ENCODE measurements at places on chromosomes 12 and 14.
A peak's percentile ranks its signal among the peaks of the same experiment; 100 is the strongest.

DNA sequence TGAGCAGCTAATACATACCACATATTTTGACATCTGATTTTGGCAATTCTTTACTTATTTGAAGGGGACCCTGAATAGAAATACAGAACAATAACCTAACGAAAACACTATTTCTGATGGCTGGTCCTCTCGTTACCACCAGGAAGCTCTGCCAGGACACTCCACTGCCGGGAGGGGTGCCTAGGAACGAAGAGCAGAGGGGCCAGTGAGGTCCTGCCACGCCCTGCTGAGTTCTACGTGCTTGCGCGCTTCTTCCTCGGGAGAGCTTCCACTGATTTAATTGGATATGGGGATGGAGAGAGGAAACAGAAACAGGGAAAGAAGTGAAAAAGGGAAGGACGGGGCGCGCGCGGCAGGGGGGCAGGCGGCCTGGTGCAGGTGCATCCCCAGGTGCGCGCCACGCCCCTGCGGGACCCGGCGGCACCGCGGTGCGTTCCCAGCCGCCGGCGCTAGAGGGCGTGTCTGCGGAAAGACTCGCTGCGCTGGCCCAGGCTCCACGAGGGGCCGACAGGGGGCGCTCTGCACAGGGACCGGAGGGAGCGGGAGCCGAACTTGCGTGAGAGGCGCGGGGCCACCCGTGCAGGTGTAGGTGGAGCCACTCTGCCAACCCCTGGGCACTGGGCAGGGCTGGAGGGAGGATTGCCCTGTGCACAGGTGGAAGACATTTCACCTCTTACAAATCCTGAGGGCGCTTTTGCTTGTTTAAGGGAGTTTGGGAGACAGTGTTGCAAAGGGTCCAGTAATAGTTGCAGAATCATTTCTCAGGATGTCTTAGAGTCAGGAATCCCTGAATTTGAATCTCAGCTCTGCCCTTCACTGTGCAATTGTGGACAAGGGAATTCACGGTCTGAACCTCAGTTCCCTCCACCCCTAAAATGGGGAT is 986.3 kb upstream of the TMEM132C start:
- no peak for DNase-seq

GRCh38 chr12:89439941-89440340 is 84.7 kb downstream of the GALNT4 start:
- DNase-seq = no peak

DNA sequence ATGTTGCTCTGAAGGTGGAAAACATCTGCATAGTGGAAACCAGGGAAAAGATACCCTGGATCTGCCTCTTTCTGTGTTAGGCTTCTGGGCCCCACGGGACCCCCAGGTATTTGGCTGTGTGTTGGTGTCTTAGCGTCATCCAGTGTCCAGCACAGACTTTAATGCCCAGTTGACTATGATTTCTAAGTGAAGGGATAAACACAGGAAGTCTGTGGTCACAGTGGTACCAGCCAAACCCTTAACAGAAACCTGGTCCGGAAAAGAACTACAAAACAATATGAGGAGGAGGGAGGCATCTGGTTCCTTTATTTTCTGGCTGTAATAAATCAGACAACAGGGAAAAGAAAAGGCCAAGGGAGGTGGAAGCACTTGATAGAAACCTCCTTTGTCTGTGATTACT is 56.4 kb downstream of the CMKLR1 start:
- no peak for DNase-seq

GRCh38 chr12:75783093-75783877 is 248.3 kb downstream of the PHLDA1 start:
- no peak for DNase-seq

- no peak for DNase-seq
These were observed 93.7 kb downstream of the TESC start for GRCh38 chr12:117005417-117006046.

DNA sequence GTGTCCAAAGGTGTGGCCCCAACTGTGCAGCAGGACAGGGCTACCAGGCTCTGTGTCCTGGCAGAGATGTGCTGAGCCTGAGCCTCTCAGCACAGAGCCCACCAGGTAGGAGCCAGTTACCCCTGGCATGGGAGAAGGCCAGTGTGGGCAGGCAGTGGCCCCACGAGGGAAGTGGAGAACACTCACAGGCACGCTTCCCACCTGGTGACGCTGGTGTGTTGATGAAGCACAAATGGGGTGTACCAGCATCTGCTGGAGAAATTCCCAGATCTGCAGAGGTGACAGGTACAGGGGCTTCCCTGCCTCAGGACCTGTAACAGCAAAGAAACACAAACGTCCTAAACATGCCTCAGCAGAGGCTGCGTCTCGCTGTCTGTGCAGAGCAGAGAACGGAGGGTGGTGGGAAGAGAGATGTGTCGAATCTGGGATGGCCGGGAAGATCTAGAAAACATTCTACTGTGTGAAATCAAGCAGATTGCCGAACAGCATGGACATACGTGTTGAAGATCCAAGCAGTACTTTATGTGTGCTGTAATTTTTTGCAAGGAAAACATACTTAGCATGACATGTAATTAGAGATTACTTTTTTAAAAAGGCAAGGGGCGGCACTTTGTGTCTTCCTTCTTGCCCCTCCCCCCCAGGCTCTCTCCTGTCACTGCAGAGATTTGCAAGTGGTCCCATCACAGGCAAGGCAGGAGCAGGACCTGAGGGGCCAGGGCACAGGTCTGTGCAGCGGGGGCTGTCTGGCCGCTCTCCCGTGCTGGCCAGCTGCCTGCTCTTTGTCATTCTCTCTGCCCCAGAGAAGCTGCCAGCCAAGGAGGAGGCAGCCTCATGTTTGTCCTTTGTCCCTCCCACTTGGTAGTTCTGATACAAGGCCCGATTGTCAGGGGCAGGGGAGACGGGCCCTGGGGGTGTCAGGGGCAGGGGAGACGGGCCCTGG is 17.3 kb downstream of the HIP1R start:
- no peak for DNase-seq

DNA sequence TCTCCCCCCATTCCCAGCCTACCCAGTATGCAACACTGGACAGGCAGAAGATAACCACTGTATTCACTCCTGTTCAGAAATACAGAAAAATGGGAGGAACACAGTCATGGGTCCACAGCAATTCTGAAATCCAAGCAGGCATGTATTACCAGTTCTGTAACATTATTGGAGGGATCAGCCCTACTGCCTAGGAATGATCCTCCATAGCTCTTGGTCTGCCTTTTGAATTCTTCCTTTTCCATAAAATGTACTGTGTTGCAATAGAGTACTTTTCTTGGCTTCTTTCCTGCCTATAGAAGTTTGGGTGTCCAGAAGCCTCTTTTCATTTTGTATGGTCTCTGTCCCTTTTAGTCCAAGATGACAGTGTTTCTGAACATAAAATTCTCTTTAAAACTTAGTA is 46.5 kb downstream of the SPATS2 start:
- DNase-seq = no peak

DNA sequence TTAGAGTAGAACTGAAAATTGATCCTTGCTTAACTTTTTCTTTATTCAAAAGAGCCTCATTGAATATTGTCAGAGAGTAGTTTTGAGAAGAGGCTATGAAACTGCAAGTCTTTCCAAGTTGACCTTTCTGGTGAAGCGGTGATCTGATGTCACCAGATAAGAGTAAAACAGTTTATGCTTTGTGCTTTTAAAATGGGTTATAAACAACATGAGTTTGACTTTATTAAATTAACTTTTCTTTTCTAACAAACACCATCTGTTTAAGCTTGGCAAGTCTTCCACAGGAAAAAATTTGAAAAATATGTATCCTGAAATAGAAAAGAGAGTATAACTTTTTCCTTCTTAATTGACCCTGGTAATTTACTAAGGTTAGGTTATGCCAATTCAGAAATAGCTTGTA is 408.7 kb upstream of the NOVA1 start:
- DNase-seq = no peak

DNA sequence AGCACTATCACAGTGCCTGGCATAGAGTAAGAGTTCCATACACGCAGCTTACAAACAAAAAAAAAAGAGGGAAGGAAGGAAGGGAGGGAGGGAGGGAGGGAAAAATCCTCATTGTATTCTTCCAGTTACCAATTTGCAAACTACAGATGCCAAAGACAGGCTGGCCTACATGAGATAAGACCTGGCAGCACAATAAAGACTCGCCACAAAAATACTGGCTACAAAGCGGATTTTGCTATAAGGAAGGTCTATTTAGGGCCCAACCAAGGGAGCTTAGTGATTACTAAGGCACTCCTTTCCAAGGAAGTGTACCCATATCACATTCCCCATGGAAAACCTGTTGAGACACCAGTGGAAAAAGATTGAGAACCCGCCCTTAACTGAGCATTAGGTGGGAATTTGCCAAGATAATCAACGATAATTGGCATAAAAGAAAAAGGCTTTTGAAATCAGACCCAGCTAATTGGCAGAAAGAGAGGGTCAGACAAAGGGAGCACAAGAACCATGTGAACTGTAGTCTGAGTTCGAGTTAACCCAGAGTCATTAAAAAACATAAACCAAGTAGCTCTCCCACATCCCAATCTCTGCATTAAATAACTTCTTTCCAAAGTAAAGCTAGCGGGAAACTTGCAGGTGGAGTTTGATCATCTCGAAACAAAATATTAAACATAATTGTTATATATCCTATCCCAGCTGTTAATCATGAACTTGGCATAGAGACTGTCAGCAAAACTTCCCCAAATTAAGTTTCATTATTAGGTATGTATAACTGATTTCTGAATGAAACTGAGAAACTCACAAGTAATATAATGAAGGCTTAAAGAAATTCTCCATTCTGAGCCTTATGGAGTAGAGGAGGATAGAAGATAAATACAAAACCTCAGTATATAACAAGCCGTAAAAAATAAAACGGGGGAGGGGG is 50.1 kb downstream of the PHLDA1 start:
- DNase-seq = no peak

DNA sequence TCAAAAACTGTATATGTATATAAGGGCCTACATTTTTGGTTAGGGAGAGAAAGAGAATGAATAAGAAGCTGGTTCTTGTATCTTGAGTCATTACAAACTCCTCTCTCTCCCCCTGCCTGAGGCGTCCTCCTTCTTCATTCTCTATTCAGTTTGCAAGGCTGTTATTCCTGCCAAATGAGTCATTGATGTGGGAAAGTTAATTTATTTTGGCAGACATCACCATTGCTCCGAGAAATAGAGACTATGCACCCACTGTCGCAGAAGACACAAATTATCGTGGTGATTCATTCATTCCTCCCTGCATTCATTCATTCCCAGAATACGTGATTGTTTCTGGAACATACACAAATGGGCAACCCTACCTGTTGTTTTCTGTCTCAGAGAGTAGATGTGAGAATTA is 112.5 kb upstream of the MED13L start:
- no peak for DNase-seq

GRCh38 chr14:24818058-24818822 is 184.2 kb upstream of the GZMB start:
- peak; percentile 75 for DNase-seq

DNA sequence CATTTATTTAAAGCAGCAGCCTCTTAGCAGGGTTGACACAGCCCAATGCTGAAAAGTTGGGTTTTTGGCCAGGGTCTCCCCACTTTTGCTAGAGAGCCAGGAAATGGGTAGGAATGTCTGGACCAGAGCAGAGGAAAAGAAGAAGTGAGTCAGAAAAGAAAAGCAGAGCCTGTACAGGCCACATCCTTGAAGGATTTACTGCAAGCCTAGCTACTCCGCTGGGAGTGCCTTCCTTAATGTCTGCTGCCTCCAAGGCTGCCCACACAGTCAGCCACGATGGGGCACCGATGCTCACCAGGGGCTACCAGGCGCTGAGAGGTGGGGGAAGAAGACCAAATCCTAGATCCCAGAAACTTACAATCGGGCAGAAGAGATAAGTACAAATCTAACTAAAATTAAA is 139.2 kb downstream of the C12orf75 start:
- DNase-seq = no peak

DNA sequence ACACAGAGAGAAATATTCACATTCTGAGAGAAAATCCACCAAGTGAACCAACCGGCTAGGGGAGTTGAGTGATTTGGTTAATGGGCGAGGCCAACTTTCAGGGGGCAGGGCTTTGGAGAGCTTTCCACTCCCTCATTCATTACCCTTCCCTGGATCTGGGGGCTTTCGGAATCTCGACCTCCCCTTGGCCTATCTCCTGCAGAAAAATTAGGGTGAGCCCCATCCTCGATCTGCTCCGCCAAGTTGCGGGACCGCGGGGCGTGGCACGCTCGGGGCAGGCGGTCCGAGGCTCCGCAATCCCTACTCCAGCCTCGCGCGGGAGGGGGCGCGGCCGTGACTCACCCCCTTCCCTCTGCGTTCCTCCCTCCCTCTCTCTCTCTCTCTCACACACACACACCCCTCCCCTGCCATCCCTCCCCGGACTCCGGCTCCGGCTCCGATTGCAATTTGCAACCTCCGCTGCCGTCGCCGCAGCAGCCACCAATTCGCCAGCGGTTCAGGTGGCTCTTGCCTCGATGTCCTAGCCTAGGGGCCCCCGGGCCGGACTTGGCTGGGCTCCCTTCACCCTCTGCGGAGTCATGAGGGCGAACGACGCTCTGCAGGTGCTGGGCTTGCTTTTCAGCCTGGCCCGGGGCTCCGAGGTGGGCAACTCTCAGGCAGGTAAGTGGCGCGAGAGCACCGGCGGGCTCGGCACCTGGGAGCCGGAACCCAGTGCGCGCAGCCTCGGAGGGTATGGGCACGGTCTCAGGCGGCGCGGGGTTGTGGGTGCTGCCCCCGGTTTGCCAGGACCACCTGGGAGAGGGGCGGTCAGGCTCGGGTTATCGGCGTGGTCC is at the start of gene ERBB3:
Gene ERBB3, plus strand, starts transcription at position 443 of the 833 bp plus-strand sequence. Its CDS starts 136 bp downstream, at position 579.
- peak; percentile 82 for DNase-seq

DNA sequence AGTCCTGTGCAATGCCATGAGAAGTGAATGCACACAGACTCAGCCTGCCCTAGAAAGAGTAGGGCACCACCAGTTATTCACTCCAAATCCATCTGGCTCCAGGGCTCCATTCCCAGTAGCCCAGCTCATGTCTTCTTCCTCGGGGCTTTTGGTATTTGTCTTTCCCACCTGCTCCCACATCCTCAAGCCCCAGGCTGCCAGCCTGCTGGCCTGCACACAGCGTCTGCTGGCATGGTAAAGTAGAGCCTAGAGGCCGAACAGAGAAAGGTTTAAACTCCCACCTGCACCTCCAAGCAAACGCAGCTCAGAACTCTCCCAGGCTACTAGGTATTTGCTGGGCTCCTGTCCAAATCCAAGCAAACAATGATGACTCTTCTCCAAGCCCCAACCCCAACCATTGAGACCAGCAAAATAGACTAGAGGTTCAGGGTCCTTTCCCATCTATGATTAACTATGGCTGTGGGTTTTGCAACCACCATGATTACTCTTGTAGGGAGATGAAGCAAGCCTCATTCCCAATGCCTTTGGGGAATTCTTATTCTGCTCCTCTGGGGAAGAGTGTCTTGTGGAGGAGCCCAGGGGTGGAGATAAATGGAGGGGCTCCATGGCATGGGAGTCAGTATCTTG is 5.2 kb upstream of the VDR start:
- no peak for DNase-seq

DNA sequence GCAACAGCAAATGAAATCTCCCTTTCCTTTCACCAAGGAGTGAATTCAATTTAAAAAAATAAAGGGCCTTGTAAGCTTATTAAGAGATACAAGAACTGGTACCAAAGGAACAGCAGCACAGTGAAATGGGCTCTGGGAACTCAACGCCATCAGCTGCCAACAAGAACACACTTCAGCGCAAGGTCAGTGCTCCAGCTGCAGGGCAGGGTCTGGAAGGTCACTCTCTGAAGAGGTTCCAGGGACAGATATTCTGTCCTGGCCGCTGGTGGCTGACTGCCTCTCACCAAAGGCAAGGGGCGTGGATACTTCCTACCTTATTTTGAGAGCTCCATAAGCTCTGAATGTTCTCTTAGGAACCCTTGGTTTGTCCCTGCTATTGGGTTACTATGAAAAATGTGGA is 186.6 kb downstream of the CALM1 start:
- no peak for DNase-seq

Data from renal pelvis (tissue), 12 donors.